Peyer's patch (tissue), 4 donors: ENCODE measurements at places on chromosomes 2 and 18. TPM values are rescaled to one million over a fixed set of nuclear protein-coding genes. Genes with fewer than 3 reads are reported as not detected.

The DLGAP1 gene
- total RNA-seq = 4.1 TPM

The GALR1 gene
- not detected for total RNA-seq

The DPYSL5 gene
- total RNA-seq = 0.13 TPM

The GPR35 gene
- 341 TPM for total RNA-seq

The ST8SIA3 gene
- total RNA-seq = 0.13 TPM

The PPP1R1C gene
- total RNA-seq = not detected

The LYG2 gene
- total RNA-seq = not detected

The NYAP2 gene
- total RNA-seq = not detected

The ITGB6 gene
- 13.3 TPM for total RNA-seq

The XRCC5 gene
- 140 TPM for total RNA-seq

The BCL2 gene
- 54.5 TPM for total RNA-seq

The CCDC74B gene
- 2.1 TPM for total RNA-seq

The SKA1 gene
- 0.54 TPM for total RNA-seq

The DYSF gene
- 2.8 TPM for total RNA-seq

The INHBB gene
- total RNA-seq = not detected

The KIAA2012 gene
- total RNA-seq = not detected

The VWA3B gene
- total RNA-seq = not detected

The SLC14A1 gene
- 1.7 TPM for total RNA-seq

The SEMA4F gene
- total RNA-seq = 3.3 TPM

The CD28 gene
- 0.53 TPM for total RNA-seq

The FBXO15 gene
- not detected for total RNA-seq

The ERBB4 gene
- total RNA-seq = 0.09 TPM

The GPR39 gene
- total RNA-seq = 37.0 TPM

The DYNAP gene
- not detected for total RNA-seq

The FAM124B gene
- total RNA-seq = not detected

The PRKAG3 gene
- total RNA-seq = not detected

The YIPF4 gene
- total RNA-seq = 15.4 TPM

The CYTIP gene
- 182 TPM for total RNA-seq

The CDH7 gene
- total RNA-seq = not detected

The ASB18 gene
- not detected for total RNA-seq

The FAM110C gene
- 28.9 TPM for total RNA-seq
